Cardiac ventricle fibroblast (primary cell): ENCODE measurements at places on chromosomes 16 and 17. TPM values are rescaled to one million over a fixed set of nuclear protein-coding genes. Genes with fewer than 3 reads are reported as not detected.

AOC3 gene
- 3.3 and 6.3 TPM in 2 replicates for total RNA-seq

APOBR gene
- not detected in 2 replicates for total RNA-seq

SYCE1L gene
- total RNA-seq = 4.5 TPM in 1 of 2 replicates, not detected in the other

CDYL2 gene
- total RNA-seq = 2.4 and 2.8 TPM in 2 replicates

TEKT1 gene
- not detected in 2 replicates for total RNA-seq

CTRB1 gene
- total RNA-seq = not detected in 2 replicates

BBS2 gene
- total RNA-seq = 26.3 and 31.0 TPM in 2 replicates

EFNB3 gene
- 7.0 and 8.4 TPM in 2 replicates for total RNA-seq

GGA3 gene
- 11.9 and 23.0 TPM in 2 replicates for total RNA-seq

INCA1 gene
- total RNA-seq = 0.19 and 0.68 TPM in 2 replicates

TMEM238L gene
- not detected in 2 replicates for total RNA-seq

KIFC3 gene
- total RNA-seq = 5.6 and 8.4 TPM in 2 replicates

ZNF213 gene
- total RNA-seq = 7.8 and 11.2 TPM in 2 replicates

UMOD gene
- total RNA-seq = not detected in 2 replicates

SKAP1 gene
- total RNA-seq = not detected in 2 replicates
